Urinary bladder (tissue), 4 donors: ENCODE measurements at places on chromosomes 3 and 15. TPM values are rescaled to one million over a fixed set of nuclear protein-coding genes. Genes with fewer than 3 reads are reported as not detected.

GAP43 gene
- total RNA-seq: 9.7 TPM

NOX5 gene
- 0.16 TPM for total RNA-seq

UQCRC1 gene
- 82.4 TPM for total RNA-seq

DNA sequence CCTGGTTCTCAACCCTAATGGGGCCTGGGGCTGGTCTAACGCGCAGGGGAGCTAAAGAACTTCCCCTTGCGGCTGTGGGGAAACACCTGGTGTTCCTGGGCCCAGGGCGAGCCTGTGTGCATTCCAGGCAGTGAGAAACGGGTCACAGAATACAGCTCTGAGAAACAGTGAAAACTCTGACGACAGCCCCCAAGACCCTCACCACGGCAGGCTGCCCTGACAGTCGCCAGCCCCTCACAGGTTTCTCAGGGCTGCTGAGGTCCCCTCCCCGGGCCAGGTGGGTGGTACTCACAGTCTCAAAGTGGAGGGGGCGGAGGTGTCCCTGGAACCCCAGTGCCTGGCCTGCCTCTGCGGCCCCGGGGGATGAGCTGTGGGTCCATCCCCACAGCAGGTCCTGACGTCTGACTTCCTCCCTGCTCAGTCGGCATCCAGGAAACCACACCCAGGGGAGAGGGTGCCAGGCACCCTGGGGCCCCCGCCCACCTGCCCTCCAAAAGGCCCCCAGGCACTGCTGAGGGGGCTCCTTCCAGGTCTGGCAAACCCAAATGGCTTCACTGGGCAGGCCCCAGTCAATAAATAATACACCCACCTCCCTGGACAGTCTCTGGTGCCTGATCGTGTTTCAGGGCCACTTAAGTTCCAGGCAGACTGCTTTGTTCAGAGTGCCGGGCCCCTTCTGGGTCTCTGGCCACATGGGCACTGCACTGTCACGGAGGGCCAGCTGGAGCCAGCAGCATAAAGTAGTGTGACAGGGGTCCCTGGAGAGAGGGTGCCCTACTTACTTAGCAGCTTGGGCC, 57.7 kb downstream of the IQSEC1 start:
- no peak for DNase-seq

DNA sequence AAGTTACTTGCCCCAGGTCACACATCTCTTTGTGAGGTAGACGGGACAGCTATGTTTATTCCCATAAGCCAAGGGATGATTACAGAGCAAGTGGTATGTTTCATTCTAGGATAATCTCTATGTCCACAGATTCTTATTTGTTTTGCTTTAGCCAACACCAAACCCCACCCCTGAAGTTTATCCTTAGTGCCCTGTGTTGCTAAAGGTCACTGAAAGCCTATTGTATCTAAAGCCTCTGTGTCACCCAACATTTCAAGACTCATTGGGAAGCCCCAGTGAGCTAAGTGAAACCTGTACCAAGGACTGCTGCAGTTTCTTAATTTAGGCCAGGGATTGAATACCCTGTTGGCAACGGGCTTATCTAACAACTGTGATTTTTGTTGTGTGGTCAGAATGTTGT, 135.6 kb downstream of the ADAMTS9 start:
- DNase-seq: no peak

DNA sequence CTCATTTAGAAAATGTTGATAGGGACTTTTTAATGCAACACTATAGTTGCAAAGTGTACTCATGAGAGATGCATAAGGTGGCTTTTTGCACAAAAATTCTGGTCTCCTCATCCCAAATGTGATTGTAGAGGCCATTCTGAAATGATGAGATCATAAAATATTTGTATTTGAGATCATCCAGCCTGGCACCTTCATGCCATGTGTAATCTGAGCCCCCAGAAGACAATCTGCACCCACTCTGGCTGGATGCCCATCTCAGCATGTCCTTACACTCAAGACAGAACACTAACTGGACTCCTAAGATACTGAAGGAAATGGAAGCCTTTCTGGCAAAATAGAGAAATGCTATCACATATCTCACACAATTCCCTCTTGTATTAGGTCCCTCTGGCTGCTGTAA, 49.2 kb downstream of the SLC7A14 start:
- no peak for DNase-seq

DNA sequence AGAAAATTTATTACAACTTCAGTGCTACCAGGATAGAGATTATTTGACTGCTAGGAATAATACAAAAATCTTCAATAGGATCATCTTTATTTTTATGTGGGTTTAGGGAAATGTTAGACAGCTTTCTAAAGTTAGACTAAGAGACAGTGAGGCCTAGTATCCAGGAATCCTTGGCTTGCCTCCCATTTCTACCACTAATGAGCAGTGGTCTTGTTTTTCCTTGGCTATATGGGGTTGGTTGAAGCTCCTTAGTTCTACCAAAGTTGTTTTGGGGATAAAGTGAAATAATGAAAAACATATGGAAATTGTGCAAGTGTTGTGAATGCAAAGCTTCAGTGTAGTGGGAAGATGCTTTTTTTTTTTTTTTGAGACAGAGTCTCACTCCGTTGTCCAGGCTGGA, 16.8 kb downstream of the AP4E1 start:
- no peak for DNase-seq

GRCh38 chr3:164407111-164407510, 671.2 kb downstream of the SI start:
- DNase-seq: no peak
